ENCODE measurements at places on chromosomes 12 and 14.

- H3K27ac ChIP-seq: no peak overlapping the region
- DNase-seq: no peak
- no peaks in the 10 kb centered on the region for H3K27me3 ChIP-seq
- H3K4me1 ChIP-seq: no peaks in the 10 kb centered on the region
Observed at GRCh38 chr12:58026426-58026825, 85.1 kb downstream of the ATP23 start.

GRCh38 chr12:14768823-14769405 lies 34.4 kb downstream of the WBP11 start:
- peak overlapping the region; percentile 61 for H3K4me3 ChIP-seq
- peak; percentile 76 for DNase-seq
- peak overlapping the region; percentile 98 for H3K27ac ChIP-seq
- H3K4me1 ChIP-seq: peaks cover 38% of the 10 kb centered on the region
- H3K36me3 ChIP-seq: no peaks in the 10 kb centered on the region
- H3K27me3 ChIP-seq: no peaks in the 10 kb centered on the region

DNA sequence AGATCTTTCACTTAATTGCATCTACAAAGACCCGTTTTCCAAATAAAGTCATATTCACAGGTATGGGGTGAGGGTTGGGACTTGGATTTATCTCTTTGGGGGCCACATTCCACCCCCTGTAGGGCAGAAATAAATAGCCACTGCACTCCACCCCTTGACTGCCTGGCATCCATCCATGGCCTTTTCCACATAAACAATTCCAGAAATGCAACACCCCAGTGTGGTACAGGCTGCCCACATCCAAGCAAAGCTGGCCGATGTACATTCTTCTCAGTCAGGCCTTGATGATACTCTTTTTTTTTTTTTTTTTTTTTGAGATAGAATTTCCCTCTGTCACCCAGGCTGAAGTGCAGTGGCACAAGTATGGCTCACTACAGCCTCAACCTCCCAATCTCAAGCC lies 12.9 kb downstream of the DGLUCY start:
- no peak overlapping the region for H3K4me3 ChIP-seq
- no peaks in the 10 kb centered on the region for H3K27me3 ChIP-seq
- H3K4me1 ChIP-seq: peaks cover 7% of the 10 kb centered on the region
- H3K27ac ChIP-seq: peak overlapping the region; percentile 50
- no peak for DNase-seq
- peaks cover 70% of the 10 kb centered on the region for H3K36me3 ChIP-seq

DNA sequence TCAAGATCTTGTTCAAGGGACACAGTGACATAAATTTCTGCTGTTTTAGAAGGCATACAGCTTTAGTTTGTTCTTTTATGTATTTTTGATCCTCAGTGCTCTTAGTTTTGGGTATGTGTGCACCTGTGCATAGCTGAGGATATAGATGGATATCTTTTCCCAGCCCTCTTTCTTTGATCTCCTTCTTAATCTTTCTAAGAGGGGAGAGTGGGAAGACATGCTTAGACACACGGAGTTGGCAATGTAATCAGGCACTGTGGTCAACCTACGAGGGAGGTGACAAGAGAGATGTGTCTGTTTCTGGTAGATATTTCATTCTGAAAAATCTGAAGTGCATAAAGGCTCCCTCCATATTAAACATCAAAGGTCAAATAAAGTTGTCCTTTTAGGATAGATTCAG lies 340.6 kb downstream of the TMEM132D start:
- DNase-seq: no peak
- H3K4me3 ChIP-seq: no peak overlapping the region
- no peak overlapping the region for H3K27ac ChIP-seq
- H3K36me3 ChIP-seq: no peaks in the 10 kb centered on the region

DNA sequence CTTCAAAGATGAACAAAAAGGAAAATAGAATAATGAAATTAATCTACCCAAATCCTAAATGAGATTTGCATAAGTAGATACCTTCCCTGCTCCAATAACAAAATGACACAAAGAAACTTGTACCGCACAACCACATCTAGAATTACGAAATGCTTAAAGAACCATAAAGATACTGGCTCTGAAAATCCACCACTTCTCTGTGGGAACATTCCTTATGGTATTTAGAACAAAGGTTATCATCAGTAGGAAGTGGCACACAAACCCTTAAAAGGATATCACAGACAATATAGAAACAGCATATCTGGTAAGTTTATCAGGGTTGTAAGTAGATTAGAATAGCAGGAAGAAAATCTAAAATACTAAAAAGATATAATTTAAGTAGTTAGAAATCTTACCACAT lies 11.6 kb downstream of the IAPP start:
- H3K4me3 ChIP-seq: no peak overlapping the region
- H3K36me3 ChIP-seq: no peaks in the 10 kb centered on the region
- no peaks in the 10 kb centered on the region for H3K27me3 ChIP-seq
- H3K27ac ChIP-seq: no peak overlapping the region
- H3K4me1 ChIP-seq: no peaks in the 10 kb centered on the region
- DNase-seq: no peak

DNA sequence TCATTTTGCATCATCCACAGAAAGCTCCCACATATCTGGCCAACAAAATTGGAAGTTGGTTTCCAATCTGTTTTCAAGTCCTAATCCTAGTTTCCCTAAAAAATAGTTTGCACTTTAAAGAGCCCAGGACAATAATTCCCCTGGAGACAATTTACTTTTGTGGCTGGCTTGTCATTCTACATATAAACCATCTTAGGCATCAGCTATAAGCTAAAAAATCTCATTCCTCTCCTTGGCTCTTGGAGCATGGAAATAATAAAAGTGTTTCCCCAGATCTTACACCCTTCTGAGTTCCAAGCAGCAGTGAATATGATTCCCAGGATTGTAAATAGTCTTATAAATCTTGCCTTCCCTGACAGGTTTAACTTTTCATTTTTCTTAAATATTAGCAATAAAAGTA lies 89.1 kb upstream of the NUDT4 start:
- no peaks in the 10 kb centered on the region for H3K4me1 ChIP-seq
- no peak overlapping the region for H3K4me3 ChIP-seq
- H3K36me3 ChIP-seq: no peaks in the 10 kb centered on the region
- DNase-seq: no peak
- H3K27me3 ChIP-seq: no peaks in the 10 kb centered on the region
- H3K27ac ChIP-seq: no peak overlapping the region

- no peak for DNase-seq
- peaks cover 33% of the 10 kb centered on the region for H3K4me1 ChIP-seq
- no peak overlapping the region for H3K4me3 ChIP-seq
- no peaks in the 10 kb centered on the region for H3K27me3 ChIP-seq
- H3K36me3 ChIP-seq: peaks cover 62% of the 10 kb centered on the region
Observed at GRCh38 chr12:3732901-3733300, 20.0 kb downstream of the CRACR2A start.

DNA sequence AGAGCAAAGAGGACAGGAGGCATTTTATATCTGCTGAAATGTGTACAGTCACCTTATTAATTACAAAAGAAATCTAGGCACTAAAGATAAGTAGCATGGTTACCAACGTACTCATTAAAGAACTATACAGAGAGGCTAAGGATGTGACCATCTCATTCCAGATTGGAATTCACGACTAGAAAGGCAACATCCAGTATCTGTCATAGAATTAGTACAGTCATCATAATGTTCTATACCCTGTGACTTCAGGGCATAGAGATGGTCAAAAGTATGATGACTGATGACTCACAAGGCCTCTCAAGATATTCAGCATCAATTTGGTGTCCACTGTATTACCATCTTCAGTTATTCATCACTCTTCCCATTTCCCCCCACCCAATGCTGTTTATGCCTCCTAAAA lies 144.0 kb upstream of the PLEKHG7 start:
- no peaks in the 10 kb centered on the region for H3K27me3 ChIP-seq
- no peak overlapping the region for H3K27ac ChIP-seq
- no peak for DNase-seq
- no peaks in the 10 kb centered on the region for H3K36me3 ChIP-seq
- H3K4me3 ChIP-seq: no peak overlapping the region

GRCh38 chr14:92718664-92719063 lies 29.8 kb downstream of the LGMN start:
- H3K4me3 ChIP-seq: no peak overlapping the region
- H3K4me1 ChIP-seq: no peaks in the 10 kb centered on the region
- DNase-seq: no peak

GRCh38 chr12:41367726-41368405 lies 179.7 kb downstream of the PDZRN4 start:
- no peaks in the 10 kb centered on the region for H3K27me3 ChIP-seq
- H3K36me3 ChIP-seq: no peaks in the 10 kb centered on the region
- DNase-seq: no peak
- no peaks in the 10 kb centered on the region for H3K4me1 ChIP-seq
- H3K27ac ChIP-seq: no peak overlapping the region

GRCh38 chr14:72863216-72864006 lies 30.5 kb downstream of the DPF3 start:
- H3K4me1 ChIP-seq: no peaks in the 10 kb centered on the region
- H3K36me3 ChIP-seq: no peaks in the 10 kb centered on the region
- no peaks in the 10 kb centered on the region for H3K27me3 ChIP-seq
- H3K4me3 ChIP-seq: no peak overlapping the region

DNA sequence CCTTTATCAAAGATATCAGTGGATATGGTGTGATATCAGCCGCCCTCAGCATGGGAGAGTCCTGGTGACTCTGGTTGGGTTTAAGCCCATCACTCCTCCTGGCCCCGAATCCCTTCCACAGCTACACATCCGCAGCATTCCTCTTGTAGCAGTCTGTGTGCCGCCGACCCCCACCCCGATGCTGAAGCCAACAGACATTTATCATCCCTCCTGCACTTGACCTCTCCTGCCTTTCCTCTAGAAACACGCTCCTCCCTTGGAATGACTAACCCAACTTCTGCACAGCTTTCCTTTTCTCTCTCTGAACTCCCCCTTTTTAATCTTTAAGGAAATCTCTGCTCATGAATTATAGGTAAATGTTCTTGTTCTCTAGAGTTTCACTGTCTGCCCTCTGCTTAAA lies 250.9 kb upstream of the FOXN3 start:
- peaks cover 22% of the 10 kb centered on the region for H3K4me1 ChIP-seq
- H3K36me3 ChIP-seq: no peaks in the 10 kb centered on the region
- H3K27me3 ChIP-seq: no peaks in the 10 kb centered on the region
- H3K27ac ChIP-seq: no peak overlapping the region

- H3K27ac ChIP-seq: no peak overlapping the region
- H3K27me3 ChIP-seq: no peaks in the 10 kb centered on the region
- no peak overlapping the region for H3K4me3 ChIP-seq
Observed at GRCh38 chr12:65499167-65499566, 220.7 kb downstream of the MSRB3 start.

- H3K27ac ChIP-seq: peak overlapping the region; percentile 57
- H3K36me3 ChIP-seq: no peaks in the 10 kb centered on the region
- no peak overlapping the region for H3K4me3 ChIP-seq
- H3K27me3 ChIP-seq: peaks cover 7% of the 10 kb centered on the region
- H3K4me1 ChIP-seq: peaks cover 13% of the 10 kb centered on the region
- no peak for DNase-seq
Observed at GRCh38 chr12:55043542-55043941, 23.8 kb downstream of the NEUROD4 start.

DNA sequence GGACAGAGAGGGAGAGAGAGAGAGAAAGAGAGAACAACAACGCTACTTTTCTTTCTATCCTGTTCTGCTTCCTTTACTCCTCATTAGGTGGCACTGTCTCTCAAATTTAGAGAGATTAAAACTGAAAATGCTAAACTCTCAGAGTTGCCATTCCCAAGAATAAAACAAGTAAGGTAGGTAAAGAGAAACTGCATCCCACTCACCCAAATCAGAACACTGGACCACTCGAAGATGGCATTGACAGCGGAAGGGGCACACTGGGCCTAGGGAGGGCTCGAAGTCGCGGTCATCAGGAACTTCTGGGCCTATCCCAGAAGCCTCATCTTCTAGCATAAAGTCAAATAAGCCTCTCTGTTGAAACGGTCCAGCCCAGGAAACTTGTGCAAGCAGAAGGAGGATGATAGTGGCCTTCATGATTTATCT lies 4.5 kb downstream of the DCN start:
- DNase-seq: no peak
- no peak overlapping the region for H3K27ac ChIP-seq
- H3K36me3 ChIP-seq: no peaks in the 10 kb centered on the region
- H3K4me1 ChIP-seq: no peaks in the 10 kb centered on the region

DNA sequence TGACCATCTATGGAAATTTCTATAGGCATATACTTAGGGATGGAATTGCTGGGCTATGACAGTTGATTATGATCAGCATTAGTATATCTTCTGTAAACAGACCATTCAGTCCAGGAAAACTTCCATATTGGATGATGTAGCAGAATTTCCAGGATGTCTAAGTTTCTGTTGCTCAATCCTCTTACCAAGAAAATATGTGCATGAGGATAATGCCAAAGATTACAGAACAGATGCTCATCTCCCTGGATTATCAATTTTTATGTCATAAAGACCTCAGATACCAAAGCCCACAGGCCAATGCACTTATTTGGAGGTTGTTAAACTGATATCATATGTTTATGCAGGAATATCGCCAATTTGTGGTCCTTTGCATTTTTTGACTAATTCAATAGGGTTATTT lies 354.4 kb upstream of the FLRT2 start:
- no peak overlapping the region for H3K4me3 ChIP-seq
- no peaks in the 10 kb centered on the region for H3K36me3 ChIP-seq
- DNase-seq: no peak
- no peaks in the 10 kb centered on the region for H3K27me3 ChIP-seq
- H3K4me1 ChIP-seq: no peaks in the 10 kb centered on the region

DNA sequence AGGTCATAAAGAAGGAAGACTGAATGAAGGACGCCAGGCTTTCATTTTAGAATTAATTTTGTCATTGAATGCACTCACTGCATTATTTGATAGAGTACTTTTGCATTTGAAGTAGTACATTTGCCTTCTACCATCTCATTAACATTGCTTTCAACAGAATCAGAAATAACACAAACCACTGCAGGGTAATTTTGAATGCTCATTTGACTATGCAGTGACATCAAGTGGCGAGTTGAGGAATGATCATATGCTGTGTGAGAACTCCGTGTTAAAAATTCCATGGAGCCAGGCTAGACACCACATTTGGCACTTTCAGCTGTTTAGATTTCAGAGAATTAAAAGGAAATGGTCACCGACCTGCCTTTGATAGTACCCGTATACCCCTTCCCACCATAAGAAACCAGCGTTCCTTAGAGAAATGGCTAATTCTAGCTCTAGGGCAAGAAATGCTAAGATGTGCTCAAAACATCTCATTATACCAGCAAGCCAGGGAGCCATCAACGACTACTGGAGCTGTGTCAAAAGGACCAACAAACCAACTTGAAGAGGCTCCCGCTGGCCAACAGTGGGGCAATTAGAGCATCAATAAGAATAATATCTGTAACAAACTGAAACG lies 16.5 kb downstream of the HEBP1 start:
- peak overlapping the region; percentile 11 for H3K27ac ChIP-seq
- no peak for DNase-seq
- H3K4me1 ChIP-seq: no peaks in the 10 kb centered on the region
- H3K4me3 ChIP-seq: no peak overlapping the region

DNA sequence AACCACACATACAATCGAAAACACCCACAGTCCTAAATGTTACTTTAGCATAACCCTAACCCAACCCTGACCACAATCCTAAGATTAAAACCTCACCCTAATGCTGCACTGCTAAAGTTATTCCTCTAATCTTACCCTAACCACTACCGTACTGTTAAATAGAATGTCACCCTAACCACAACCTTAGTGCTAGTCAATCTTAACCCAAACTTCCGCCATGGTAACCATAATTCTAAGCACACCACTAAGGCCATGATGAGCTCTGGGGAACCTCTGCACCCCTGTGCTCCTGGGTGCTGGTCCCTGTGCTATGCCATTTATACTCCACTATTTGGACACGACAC lies 38.0 kb downstream of the LTBP2 start:
- H3K4me1 ChIP-seq: peaks cover 6% of the 10 kb centered on the region
- peak; percentile 15 for DNase-seq
- no peak overlapping the region for H3K4me3 ChIP-seq
